Jurkat, Clone E6-1 (cell line): ENCODE measurements at places on chromosomes 4 and X.

GRCh38 chr4:129144755-129145206, 48.8 kb downstream of the C4orf33 start:
- no peak for DNase-seq

GRCh38 chrX:13786048-13786447, 30.8 kb downstream of the GPM6B start:
- DNase-seq: no peak

- no peak for DNase-seq
These were observed 756 bp upstream of the ADAMTS3 start for GRCh38 chr4:72569719-72570235.

DNA sequence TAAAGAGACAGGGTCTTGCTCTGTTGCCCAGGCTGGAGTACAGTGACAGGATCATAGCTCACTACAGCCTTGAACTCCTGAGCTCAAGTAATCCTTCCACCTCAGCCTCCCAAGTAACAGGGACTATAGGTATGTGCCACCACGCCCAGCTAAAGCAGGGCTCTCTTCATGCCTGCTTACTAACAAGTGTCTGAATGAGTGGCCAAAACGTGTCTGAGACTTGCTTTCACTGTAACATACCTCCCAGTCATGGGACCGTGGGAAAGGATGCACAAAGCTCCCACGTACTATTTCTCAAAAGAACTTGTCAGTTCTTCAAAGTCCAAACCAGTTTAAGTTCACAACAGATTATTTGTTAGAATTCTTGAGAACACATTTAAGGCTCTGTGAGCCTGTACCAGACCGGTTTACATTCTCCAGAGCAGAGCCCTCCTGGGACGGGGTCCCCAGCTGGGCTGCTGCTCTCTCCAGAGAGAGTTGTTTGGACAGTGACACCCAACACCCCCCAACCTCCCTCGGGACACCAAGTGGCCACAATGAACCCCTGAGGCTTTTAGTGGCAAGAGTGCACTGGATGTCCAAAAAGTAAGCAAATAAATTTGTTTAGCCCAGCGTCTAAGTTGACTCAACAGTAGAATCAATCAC, 24.1 kb downstream of the SH3KBP1 start:
- no peak for DNase-seq

GRCh38 chr4:183397741-183398297, 46.6 kb upstream of the CDKN2AIP start:
- no peak for DNase-seq

DNA sequence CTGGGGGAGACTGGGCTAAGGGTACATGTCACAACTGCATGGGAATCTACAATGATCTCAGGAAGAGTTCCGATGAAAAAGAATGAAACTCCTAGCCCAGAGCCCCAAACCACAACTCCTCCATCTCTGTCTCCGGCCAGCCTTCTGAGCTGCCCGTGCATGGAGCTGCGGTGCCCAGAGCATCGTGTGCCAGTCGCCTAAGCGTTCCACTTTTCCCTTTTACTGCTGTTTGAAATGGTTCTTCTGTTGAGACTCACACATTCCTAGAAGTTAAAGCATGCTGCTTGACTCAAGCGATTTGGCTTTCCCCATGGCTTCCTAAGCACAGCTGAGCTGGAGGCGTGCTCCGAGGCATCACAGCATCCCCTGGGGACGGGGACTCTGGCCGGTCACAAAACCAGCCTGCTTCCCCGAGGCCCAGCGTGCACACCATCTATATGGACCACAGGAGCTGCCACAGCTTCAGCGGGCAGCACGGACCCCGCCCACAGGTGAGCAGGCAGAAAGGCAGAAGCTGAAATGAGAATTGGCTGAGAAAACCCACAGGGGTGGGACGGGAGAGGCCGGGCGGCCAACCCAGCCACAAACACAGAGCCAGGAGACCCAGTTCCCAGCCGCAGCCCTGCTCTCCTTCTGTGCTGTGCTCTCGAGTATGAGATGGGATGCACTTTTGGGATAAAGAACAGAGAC, 5.0 kb downstream of the CCNQ start:
- no peak for DNase-seq

- DNase-seq: no peak
These were observed 983.7 kb upstream of the PABPC4L start for GRCh38 chr4:135185256-135185655.

DNA sequence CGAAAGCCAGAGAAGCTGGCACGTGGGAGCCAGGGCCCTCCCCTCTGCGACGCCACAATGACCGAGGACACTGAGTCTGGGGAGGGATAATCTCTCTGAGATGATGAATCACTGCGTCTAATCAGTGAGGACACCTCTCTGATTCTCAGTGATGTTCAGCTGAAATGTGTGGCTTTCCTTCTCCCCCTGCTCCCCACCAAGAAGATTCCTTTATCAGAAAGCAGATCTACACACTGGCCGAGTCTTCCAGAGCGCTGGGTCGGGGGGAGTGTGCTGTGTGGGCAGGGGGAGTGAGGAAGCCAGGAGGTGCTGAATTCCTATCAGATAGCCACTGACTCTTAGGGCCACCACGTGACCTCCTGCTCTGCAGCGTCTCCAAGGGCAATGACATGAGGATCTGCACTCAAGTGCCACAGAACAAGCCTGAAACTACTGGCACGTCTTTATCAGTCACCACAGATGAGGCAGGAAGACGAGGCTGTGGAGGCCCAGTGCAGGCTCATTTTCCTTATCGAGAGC, 89.2 kb downstream of the GATB start:
- DNase-seq: peak; percentile 47

DNA sequence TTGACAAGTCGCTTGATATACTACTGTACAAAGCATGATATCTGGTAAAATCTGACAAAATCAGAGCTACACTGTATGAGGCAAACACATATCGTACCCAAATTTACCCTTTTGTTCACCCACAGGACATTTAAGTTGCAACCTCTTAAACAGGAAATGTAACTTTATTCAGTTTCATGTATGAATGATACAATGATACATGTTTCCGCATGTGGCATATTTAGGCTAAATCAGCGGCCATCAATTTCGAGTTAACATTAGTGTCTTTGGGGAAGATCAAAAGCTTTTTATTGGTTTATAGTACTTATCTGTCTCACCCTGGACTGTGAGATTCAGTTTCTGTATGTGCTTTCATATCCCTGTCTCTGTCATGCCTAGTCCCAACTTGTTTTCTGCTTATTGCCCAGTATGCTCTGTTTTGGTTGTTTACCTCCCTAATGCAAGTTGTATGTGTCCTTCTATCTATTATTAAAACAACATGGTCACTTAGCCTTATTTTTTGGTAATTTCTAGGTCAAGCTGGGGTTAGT, 97.3 kb upstream of the HPRT1 start:
- DNase-seq: no peak

DNA sequence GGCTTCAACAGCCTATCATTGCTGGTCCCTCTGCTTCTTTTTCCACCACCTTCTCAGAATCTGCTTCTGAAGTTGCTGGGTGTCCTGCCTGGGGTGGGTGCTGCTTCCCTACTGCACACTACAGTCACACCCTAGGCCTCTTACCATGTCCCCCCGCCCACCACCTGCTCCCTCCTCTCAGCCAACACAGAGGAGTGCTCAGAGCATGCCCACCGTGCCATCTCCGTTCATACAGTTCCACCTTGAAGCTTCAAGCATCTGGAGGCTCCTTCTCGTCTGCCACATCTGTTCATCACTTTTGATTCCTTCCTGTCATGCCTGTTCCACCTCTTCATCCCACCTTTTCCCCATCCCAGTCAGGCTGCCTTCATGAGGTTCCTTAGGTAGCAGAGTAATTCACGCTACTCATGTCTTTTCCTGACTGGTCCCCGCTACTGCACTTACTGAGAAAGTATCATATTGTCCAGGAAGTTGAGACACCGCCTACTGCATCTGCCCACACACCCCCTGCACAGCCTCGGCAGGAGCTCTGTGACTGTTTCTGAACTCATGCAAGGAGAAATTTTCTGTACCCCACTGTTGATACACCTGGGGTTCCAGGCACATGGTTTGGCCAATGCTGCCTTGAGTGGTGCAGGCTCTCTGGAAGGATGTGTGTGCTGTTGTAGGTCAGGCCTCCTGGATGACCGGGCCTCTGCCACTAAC, 39.5 kb downstream of the HADH start:
- DNase-seq: peak; percentile 58

DNA sequence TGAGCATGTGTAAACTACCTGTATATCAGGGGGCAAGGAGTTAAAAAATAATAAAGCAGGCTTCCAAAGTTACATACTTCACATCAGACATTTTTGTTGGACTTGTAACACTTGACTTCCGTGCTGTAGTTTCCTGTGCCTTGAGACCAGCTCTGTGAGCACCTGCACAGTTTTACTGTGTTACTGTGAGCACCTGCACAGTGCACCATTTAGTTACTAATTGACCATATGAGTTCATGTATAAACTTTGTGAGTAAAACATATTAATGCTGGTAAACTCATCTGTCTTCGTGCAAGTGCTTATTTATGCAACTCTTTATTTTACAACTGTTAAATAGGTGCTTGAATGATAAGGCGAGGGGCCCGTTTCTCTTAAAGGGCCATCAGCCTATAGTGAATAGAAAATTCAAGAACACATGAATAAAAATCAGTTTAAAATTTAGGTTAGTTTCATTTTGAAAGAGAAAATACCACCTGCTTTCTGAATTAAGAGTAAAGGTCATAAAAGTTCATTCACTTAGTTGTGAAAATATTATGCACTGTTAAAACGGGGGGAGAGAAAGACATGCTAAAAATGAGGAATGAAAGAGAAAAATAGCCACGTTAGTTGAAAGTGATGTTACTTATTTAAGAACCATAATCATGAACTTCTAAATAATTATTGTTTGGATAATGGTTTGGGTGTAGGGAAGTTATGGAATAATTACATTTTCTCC, 42.4 kb downstream of the USP9X start:
- no peak for DNase-seq

- no peak for DNase-seq
These were observed 1568.9 kb upstream of the PABPC4L start for GRCh38 chr4:135770505-135770904.
